Hematopoietic multipotent progenitor cell treated with erythropoietin and hydrocortisone succinate and interleukin-3 and kit ligand, for 8 days (in vitro differentiated cells): ENCODE measurements at places on chromosomes 5 and 9.

- DNase-seq: no peak
These were observed 22.8 kb downstream of the CSNK1A1 start for GRCh38 chr5:149528281-149529060.

DNA sequence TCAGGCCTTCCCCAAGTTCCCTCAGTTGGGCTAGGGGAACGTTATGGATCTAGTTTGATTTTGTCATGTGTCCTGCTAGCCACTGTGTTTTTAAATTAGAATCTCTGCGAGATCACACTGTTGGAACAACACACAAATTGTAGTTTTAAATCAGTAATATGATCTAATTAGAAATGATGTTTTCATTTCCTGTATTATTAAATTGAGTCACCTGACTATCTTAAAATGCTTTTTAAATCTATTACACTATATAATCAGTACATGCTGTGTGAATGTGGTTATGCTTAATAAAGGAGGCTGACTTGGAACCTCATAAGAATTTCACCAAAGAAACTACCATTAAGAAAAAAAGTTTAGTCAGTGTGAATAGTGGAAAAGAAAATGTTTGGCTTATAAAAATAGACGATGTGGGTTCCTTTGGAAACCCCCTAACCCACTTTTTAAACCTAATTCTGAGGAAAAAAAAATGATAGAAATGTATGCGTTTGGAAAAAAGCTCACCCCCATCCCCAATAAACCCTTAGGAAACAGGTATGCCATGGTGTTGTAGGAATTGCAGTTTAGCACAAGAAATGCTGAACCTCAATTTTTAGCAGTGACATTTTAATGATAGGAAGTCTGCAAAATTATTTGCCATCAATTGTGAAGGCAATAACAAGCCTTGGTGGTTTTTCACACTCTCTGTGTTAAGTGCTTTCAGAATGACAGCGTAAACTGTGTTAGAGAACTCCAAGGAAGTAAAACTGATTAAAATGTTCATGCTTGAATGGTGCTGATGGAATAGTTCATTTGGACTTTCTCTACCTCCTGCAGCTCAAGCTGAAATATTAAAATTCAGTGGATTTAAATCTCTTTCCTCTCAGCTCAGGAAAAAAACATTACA lies 59.0 kb downstream of the TLE4 start:
- no peak for DNase-seq

- no peak for DNase-seq
These were observed 44.6 kb upstream of the ADRB2 start for GRCh38 chr5:148781766-148782165.

GRCh38 chr5:74027732-74028338 lies 401.8 kb downstream of the ARHGEF28 start:
- no peak for DNase-seq

- peak; percentile 69 for DNase-seq
These were observed 12.6 kb downstream of the PLGRKT start for GRCh38 chr9:5425006-5425628.

- no peak for DNase-seq
These were observed 3.9 kb upstream of the SLC26A2 start for GRCh38 chr5:149956685-149957084.

DNA sequence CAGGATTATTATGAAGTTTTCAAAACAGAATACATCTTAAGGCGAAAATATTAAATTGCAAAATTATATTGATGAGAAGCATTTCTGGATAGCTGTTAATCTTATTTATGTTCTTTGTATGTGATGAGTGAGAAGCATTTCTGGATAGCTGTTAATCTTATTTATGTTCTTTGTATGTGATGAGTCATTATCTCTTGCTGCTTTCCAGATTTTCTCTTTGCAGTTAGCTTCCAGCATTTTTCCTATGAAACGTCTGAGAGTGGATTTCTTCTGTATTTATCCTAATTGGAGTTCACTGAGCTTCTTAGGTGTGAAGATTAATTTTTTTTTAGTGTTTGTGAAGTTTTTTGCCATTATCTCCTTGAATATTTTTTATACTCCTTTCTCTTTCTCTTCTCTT lies 8.2 kb downstream of the TMEM232 start:
- DNase-seq: no peak

DNA sequence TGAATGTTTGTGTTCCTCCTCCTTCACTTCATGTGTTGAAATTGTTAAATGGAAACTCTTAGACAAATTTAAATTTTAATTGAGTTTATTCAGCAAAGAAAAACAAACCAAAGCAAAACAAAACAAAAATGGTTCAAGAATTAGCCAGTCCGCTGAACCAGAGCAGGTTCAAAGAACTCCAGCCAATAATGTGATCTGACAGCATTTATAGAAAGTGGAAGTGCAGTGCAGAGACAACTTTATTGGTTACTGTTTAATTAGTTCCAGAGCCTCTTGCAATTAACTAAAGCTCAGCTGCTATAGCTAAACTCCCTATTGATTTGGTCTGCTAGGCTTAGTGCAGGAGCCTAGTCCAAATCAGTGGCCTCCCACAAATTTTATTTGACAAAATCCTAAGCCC lies 132.9 kb downstream of the RNF180 start:
- DNase-seq: no peak

- DNase-seq: no peak
These were observed 273.4 kb downstream of the NR3C1 start for GRCh38 chr5:143129910-143130612.

DNA sequence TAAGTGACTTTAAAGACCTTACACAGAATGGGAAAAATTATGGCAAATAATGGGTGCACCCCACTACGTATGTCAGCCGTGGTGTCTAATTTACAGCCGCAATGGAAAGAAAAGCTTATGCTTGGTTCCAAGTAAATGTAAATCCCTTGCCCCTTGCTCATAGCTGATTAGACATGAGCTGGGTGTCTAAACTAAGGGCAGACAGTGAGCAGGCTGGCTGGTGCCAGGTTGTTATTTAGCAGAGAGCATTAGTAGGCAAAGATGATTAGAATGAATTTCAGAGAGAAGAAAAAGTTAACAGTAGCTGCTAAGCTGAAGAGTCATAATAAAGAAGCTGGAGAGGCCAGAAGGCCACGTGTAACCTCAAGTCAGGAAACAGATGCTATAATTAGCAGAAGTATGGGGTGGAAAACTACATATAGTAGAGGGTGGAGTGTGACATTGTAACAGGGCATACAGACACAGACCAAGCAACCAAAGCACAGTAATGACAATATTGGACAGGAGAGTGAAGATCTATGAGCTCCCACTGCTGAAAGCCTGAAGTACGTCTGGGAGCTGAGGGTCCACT lies 257.7 kb downstream of the MCTP1 start:
- DNase-seq: no peak

DNA sequence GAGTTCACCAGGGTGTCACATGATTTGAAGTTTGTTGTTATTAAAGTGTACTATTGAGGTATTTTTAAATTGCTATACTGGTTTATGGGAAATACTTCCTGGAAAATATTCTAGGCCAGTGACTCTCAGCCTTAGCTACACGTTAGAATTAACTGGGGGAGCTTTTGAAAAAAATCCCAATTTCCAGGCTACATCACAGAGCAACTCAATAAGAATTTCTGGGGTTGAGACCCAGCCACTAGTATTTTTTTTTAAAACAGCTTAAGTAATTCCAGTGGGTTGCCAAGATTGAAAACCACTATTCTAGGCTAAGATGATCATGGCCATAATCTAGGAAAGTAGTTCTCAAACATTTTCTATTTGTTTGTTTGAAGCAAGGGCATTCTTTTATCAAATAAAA lies 142.9 kb upstream of the GRIA1 start:
- DNase-seq: no peak

DNA sequence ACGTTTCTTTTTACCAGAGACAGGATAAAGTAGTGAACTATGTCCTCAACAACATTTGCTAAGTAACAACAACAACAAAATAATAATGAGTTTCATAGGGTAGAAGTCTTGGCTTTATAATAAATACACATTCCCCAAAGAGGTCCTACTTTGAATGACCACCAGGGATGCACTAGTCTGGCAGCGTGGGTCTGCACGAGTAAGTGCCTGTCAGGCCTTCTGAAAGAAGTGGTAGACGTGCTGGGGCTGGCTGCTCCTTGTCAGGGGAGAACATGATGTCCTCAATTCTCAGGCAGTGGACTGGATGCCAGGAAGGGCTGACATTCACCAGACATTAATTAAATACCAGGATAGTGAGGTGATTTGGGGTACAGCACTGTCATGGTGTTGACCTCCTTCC lies 331.1 kb downstream of the TMEM38B start:
- no peak for DNase-seq

DNA sequence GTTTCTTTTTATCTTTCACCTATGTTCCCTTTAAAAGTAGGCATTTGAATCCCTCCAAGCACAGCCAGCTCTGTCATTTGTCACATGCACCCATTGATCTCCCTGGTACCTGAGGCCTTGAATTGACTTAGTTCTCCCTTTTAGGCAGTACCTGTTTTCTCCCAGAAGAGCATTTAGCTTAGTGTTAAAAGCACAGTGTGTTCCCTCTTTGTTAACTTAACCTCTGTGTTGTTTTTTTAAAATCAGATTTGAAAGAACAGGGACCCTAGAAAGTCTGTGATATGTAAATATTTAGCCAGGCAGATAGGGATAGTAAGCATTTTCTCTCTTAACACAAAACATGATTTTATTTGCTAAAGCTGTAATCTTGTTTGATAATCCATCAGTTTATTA lies 113.8 kb upstream of the SPATA31D4 start:
- no peak for DNase-seq
